ENCODE measurements at places on chromosomes 12 and 14. TPM values are rescaled to one million over a fixed set of nuclear protein-coding genes. Genes with fewer than 3 reads are reported as not detected.

KRT79 gene
- total RNA-seq, result not detected

PLCZ1 gene
- not detected for total RNA-seq

CPNE6 gene
- total RNA-seq, result 0.32 TPM

BDKRB1 gene
- 0.56 TPM for total RNA-seq

BICDL1 gene
- total RNA-seq, result 0.57 TPM

FAM90A1 gene
- total RNA-seq, result 0.23 TPM

LRRK2 gene
- total RNA-seq, result 21.2 TPM

KLRK1 gene
- total RNA-seq, result 1.4 TPM

CLSTN3 gene
- total RNA-seq, result 31.7 TPM

FAM186B gene
- 0.14 TPM for total RNA-seq

SLC5A8 gene
- total RNA-seq, result not detected

PTHLH gene
- 1.8 TPM for total RNA-seq

PYGL gene
- 52.0 TPM for total RNA-seq

GRCh38 chr12:6765048-6765633, 1.0 kb upstream of the PTMS start:
- DNase-seq, result no peak

DNA sequence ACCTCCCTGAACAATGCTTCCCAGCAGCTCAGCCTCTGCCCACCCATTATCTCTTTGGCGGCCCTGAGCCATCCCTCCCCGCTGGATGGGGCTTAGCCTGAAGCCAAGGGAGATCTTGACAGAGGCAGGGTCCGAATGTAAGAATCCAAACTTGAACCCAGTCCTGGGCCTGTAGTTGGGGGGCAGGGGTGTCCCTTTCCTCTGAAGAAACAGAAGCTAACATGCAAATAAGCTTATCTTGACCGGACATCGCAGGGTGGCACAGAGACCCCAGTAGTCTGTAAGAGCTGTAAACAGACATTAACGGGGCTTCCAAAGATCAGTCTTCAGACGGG, 6.0 kb downstream of the DLK1 start:
- no peak for DNase-seq

DNA sequence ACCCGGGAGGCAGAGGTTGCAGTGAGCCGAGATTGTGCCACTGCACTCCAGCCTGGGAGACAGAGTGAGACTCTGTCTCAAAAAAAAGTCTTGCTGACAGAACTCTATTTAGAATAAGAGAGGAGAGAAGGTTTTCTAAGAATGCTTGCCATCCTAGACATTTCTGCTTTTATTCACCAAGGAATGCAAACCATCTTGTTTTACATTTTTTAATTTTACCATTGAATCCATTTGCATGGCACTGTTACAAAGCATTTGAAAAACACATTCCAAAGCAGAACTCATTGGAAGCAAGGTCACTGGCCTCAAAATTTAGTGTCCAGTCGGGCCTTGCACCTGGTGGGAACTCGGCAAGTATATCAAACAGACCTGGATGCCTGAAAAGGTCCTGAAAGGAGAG, 44.2 kb upstream of the RASSF3 start:
- no peak for DNase-seq

- peak; percentile 86 for DNase-seq
These were observed 245.3 kb downstream of the ZFP36L1 start for GRCh38 chr14:68547305-68548193.

DNA sequence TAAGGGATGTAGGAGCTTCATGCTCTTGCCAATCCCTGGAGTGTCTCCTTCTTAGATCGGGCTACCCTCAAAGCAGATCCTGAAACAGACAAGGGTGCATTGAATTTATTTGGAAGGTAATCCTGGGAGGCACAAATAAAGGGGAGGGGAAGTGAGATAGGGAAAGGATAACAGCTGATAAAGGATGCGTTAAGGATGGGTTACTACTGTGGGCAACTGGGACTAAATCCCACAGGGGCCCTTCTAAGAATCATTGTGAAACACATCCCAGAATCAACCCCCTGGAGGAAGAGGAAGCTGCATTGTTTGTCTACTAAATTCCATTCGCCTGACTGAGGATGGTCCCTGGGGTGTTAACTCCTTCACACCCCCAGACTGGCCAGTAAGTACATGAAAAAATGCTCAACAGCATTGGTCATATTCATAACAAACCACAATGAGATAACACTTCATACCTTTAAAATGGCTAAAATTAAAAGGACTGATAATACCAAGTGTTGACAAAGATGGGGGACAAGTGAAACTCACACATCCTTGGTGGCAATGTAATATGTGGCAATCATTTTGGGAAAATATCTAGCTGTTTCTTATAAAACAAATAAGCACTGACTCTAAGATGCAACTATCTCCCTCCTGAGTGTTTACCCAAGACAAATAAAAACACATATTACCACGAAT, 37.0 kb upstream of the CMKLR1 start:
- DNase-seq, result no peak

DNA sequence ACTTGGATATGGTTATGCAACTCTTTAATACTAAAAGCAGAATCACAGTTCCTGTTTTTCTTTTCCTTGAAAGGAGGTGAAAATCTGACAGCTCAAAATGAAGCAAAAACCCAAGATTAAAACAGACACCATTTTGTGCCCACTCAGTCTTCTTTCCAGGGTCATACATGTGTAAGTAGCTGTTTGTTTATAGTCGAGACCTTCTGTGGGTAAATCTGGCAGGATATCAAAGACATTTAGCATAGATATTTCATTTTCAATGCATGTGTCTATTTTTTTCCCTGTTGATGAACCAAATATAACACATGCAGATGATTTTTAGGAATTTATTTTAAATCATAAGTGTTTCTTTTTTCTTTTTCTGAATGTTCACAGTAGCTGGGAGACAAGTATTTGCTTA, 398.8 kb downstream of the FOXG1 start:
- DNase-seq, result no peak

- DNase-seq, result no peak
These were observed 721.4 kb downstream of the TMTC2 start for GRCh38 chr12:83408146-83408545.

DNA sequence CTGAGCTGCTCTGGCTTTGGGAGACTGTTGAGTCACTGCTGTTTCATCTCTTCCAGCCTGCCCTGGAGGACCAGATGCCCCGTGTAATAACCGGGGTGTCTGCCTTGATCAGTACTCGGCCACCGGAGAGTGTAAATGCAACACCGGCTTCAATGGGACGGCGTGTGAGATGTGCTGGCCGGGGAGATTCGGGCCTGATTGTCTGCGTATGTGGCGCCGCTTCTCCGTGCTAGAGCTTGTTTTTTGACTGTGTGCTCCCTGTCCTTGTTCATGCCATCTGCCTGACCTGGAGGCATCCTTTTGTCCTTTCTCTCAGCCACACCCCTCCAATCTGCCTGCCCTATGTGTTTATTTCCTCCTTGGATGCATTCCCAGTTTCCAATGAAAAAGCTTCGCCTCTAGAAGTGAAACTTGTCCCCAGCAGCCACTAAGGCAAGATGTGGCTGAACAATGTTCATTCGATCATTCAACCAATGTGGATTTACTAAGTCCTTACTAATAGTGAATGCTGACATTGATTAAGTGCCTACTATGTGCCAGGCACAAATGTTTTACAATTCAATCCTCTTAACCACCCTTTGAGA, 98.6 kb downstream of the NT5DC3 start:
- no peak for DNase-seq

DNA sequence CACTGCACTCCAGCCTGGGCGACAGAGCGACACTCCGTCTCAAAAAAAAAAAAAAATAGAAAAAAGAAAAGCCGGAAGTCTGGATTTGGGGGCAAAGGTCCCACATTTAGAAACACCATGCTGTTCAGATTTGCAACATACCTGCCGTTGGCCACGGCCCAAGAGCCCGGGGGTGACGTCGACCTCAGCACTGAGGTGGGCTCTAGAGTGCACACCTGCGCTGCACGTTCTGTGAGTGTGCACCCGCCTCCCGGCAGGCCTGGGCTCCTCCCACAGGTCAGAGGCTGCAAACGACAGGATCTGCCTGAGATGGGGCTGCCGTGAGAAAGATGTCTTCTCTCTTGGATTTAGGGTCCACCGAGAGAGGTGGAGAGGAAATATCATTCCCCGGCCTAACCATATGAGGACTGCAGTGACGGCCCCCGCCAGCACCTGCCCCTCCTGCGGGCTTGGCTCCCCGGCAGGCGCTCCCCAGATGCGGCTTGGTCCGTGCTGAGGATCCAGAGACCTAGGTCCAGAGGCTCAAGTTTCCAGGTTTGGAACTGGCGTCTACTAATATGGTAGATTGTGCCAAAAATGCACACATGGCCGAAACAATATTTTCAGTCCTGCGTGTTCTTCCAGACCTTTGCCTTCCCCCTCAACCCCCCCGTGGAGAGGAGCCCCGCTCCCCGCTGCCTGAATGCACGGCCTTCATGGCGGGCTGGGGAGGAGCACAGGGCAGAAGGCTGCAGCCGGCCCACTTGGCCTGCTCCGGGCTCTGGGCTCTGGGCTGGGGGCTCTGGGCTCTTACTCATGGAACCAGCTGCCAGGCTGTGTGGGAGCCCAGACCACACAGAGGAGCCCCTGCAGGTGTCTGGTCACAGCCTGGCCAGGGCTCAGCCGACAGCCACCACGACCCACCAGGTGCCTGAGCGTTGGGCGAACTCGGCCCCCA, 58.8 kb upstream of the FBRSL1 start:
- no peak for DNase-seq

- DNase-seq, result peak; percentile 83
These were observed 81.6 kb upstream of the SCAF11 start for GRCh38 chr12:46071769-46072624.

- DNase-seq, result no peak
These were observed 31.4 kb downstream of the SLC15A4 start for GRCh38 chr12:128792398-128792797.

- no peak for DNase-seq
These were observed 60.9 kb upstream of the OR4E1 start for GRCh38 chr14:21734457-21735074.

DNA sequence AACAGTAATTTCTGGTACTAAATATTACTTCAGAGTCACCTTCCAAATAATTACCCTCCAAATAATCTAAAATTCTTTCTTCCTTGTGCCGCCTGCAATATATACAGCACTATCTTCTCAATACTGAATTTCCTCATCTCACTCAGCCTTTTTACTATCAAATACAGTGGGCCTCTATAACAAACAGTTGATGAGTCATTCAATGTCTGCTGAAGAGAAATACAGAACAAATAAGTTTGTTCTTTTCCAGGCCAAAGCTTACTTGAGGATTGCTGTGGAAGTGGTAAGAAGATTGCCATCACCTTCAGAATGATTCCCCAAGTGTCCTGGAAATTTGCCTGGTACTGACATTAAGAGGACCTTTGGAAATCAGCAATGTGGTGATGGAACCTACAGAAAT, 218.2 kb upstream of the ARHGAP5 start:
- no peak for DNase-seq

- no peak for DNase-seq
These were observed 57.3 kb upstream of the SYNE2 start for GRCh38 chr14:63795532-63795931.

DNA sequence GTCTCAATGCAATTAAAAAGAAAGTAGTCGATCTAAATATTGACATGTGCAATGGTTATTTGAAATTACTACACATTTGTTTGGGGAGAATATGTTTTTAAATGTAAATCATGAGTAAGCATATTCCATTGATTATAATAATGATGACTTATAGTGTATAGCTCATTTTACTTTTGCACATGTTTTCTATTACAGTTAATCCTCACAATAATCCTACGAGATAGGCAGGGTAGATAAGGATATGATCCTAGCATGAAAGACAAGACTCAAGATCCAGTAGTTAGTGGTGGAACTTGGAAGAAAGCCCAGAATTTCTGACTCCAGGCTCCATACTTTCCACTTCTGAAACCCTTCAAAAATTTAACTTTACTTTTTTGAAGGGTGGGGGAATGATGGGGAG, 94.0 kb downstream of the NAV3 start:
- DNase-seq, result no peak

DNA sequence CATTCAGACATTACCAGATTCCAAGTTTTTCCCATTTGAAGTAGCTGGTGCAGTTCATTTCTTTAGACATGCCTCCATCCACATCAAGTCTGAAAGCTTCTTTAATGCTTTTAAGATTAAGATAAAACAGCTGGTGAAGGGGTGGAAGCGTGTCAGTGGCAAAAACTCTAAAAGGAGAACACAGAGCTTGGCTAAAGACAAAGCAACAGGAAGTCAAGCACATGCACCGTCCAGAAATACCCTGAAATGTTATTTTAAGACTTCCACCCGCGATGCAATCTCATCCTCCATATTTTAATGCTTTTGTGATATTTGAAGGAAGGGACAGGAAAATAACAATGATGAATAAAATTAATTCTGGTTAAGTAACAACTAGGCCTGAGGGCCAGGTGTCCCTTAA, 31.8 kb downstream of the PPM1H start:
- no peak for DNase-seq

DNA sequence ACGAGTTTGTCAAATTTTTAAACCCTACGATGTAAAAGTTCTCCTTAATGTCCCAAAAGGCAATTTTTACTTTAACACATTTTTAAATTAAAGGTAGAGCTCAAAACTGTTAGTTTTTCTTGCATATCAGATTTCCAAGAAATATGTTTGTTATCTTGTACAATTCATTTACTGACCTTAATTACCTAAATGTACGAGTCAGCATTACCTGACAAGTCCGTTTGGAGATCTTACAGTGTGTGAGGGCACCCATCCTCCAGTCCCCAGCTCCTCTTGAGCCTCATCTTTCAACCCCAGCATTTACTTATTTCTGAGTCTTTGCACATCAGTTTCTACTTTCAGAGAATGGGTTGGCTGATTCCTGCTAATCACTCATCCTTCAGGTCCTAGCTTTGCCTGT, 23.7 kb downstream of the PPM1H start:
- no peak for DNase-seq

DNA sequence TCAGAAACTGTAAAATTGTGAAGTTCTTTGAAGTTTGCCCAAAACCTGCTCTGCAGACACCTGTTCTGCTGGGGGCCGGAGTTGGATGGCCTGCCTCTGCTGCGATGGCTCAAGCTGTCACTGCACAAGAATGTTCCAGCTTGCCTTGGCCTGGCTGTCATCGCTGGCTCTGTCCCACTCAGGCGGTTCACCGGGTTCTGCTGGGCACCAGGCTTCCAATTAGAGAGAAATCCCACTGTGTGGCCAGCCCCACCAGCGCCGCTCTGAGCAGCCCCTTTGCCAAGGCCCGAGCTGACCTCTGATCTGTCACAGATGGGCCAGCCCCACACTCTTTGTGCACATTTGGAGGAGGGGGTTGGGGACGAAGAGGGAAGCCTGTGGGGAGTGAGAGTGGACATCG, 71.7 kb upstream of the GPATCH2L start:
- DNase-seq, result no peak

GRCh38 chr12:104802208-104802607, 155.9 kb downstream of the SLC41A2 start:
- DNase-seq, result no peak

DNA sequence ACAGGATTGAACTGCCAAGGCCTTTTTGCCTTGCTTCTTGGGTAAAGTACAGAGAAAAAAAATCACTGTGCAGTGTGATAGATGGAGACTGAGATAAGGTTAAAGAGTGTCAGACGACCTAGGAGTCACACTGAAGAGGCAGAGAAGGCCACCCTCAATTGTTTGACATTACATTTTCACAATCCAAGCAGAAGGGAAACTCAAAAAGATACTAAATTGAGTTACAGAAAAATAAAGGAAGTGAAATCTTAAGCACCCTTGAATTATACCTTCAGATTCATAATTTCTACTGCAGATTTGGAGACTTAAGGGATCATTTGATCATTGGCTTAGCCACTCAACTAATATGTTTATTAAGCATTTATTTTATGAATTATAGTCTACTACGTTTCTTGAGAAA, 97.1 kb downstream of the MYF5 start:
- no peak for DNase-seq
